Endothelial cell of umbilical vein (primary cell): ENCODE measurements at places on chromosomes 1 and 21. TPM values are rescaled to one million over a fixed set of nuclear protein-coding genes. Genes with fewer than 3 reads are reported as not detected.
A peak's percentile ranks its signal among the peaks of the same experiment; 100 is the strongest.

DNA sequence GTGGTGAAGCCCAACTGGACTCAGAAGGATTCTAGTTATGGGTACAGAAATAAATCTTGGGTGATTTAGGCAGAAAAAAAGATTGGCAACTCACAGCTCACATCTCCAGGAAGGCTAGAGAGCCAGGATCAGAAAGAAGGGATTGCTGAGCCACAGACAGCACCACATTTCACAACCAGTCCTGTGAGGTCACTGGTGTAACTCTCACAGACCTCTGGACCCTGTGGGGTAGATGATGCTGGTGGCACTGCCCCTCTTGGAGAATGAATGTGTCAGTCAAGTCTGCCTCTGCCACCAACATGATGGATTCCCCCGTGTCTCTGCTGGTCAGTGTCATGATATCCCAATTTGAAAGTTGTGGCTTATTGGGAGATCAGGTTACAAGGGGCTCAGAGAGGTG lies 70.9 kb upstream of the HMCN1 start:
- no peaks in the 10 kb centered on the region for H3K27me3 ChIP-seq
- no peak for DNase-seq
- no peaks in the 10 kb centered on the region for H3K36me3 ChIP-seq
- H3K4me1 ChIP-seq: no peaks in the 10 kb centered on the region

- no peak for DNase-seq
- no peaks in the 10 kb centered on the region for H3K36me3 ChIP-seq
- no peak overlapping the region for H3K4me3 ChIP-seq
- H3K4me1 ChIP-seq: peaks cover 31% of the 10 kb centered on the region
- H3K27me3 ChIP-seq: no peaks in the 10 kb centered on the region
These were observed 648 bp upstream of the TRAPPC3 start for GRCh38 chr1:36149973-36150295.

Gene SLAMF9
- not detected in 2 replicates for total RNA-seq

Gene SH2D2A
- 1.1 and 1.8 TPM in 2 replicates for total RNA-seq

Gene SPAG17
- total RNA-seq: not detected in 2 replicates

Gene AMY2B
- 1.2 and 1.8 TPM in 2 replicates for total RNA-seq

DNA sequence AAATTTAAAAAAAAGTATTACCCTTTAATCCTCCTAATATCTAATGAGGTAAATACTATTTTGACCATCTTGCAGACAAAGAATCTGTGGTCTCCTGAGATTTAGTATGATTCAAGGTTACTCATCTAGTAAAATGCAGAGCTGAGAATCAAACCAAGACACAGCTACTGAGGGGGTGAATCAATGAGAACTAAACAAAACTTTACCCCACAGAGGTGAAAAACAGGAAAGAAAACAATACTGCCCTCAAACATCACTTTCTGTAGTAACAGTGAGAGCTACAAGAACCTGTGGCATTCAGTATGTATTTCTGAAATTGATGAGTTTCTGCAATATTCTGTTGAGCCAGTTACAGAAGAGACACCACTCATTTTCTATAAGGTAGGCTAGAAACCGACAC lies 85.1 kb downstream of the JAK1 start:
- peak overlapping the region; percentile 98 for H3K27ac ChIP-seq
- peaks cover 59% of the 10 kb centered on the region for H3K4me1 ChIP-seq
- no peak overlapping the region for H3K4me3 ChIP-seq
- peaks cover 10% of the 10 kb centered on the region for H3K36me3 ChIP-seq
- no peak for DNase-seq
- H3K27me3 ChIP-seq: no peaks in the 10 kb centered on the region

DNA sequence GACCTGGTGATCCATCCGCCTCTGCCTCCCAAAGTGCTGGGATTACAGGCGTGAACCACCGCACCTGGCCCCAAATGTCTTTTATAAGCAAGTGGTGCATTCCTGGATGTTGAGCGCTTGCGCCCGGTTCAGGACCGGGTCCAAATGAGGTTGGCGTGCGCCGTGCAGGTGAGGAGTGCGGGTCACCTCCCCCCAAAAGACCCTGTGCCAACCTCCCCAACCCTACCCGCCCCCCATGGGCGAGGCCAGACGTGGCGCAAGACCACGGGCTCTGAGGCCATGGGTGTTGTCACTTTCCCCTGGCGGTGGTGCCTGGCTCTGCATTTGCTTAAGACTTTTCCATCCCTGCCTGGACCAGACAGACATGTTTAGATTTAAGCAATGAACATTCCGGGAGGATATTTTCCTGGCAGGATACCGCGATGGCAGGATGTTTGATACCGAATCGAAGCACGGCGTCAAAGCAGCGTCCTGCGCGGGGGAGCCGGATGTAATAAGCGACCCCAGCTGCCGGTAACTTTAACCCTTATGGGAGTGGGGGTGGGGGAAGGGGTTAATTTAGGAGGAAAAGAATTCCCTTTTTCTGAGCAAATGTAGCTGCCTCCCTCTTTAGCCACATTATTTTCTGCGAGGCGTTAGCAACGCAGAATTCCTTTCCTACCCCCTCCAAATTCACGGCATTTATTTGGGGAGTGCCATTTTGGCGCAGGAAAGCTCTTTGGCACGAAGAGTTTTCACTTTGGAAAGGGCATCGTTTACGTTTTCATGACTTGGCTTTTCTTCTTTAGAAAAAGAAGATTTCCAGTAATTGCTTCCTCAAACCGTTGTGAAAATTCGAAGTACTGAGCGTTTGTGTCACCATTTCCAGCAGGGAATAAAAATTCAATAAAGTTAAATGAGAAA lies 27.8 kb upstream of the RNF187 start:
- H3K27ac ChIP-seq: no peak overlapping the region
- peaks cover 18% of the 10 kb centered on the region for H3K4me1 ChIP-seq
- peaks cover 28% of the 10 kb centered on the region for H3K27me3 ChIP-seq
- DNase-seq: peak; percentile 66

Gene KCNA10
- not detected in 2 replicates for total RNA-seq

GRCh38 chr1:159054427-159054826 lies 22.1 kb downstream of the AIM2 start:
- no peak overlapping the region for H3K27ac ChIP-seq
- DNase-seq: no peak
- no peak overlapping the region for H3K4me3 ChIP-seq
- H3K36me3 ChIP-seq: peaks cover 43% of the 10 kb centered on the region
